ENCODE measurements at places on chromosomes 3 and 15. TPM values are rescaled to one million over a fixed set of nuclear protein-coding genes. Genes with fewer than 3 reads are reported as not detected.

MIX23 gene
- total RNA-seq, result 26.0 TPM

GRCh38 chr3:144865948-144866347 lies 894.3 kb downstream of the DIPK2A start:
- no peak overlapping the region for H3K4me3 ChIP-seq
- no peaks in the 10 kb centered on the region for H3K4me1 ChIP-seq
- H3K27ac ChIP-seq, result no peak overlapping the region
- no peak for DNase-seq
- H3K36me3 ChIP-seq, result no peaks in the 10 kb centered on the region

HDDC3 gene
- total RNA-seq, result 20.4 TPM

DNA sequence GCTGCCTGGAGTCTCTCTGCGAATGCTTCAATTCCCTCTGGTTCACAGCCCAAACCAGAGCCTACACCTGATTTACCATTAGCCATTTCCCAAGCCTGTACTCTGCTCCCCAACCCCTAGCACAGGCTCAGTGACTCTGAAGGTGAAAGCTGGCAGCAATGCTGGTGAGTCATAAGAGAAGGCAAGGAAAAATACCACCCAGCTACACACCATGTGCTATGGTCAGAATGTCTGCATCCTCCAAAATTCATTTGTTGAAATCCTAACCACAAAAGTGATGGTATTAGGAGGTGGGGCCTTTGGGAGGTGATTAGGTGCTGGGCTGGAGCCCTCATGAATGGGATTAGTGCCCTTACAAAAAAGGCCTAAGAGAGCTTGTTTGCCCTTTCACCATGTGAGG lies 117.1 kb upstream of the TJP1 start:
- H3K36me3 ChIP-seq, result no peaks in the 10 kb centered on the region
- H3K4me1 ChIP-seq, result no peaks in the 10 kb centered on the region
- H3K27me3 ChIP-seq, result no peaks in the 10 kb centered on the region
- no peak for DNase-seq

DNA sequence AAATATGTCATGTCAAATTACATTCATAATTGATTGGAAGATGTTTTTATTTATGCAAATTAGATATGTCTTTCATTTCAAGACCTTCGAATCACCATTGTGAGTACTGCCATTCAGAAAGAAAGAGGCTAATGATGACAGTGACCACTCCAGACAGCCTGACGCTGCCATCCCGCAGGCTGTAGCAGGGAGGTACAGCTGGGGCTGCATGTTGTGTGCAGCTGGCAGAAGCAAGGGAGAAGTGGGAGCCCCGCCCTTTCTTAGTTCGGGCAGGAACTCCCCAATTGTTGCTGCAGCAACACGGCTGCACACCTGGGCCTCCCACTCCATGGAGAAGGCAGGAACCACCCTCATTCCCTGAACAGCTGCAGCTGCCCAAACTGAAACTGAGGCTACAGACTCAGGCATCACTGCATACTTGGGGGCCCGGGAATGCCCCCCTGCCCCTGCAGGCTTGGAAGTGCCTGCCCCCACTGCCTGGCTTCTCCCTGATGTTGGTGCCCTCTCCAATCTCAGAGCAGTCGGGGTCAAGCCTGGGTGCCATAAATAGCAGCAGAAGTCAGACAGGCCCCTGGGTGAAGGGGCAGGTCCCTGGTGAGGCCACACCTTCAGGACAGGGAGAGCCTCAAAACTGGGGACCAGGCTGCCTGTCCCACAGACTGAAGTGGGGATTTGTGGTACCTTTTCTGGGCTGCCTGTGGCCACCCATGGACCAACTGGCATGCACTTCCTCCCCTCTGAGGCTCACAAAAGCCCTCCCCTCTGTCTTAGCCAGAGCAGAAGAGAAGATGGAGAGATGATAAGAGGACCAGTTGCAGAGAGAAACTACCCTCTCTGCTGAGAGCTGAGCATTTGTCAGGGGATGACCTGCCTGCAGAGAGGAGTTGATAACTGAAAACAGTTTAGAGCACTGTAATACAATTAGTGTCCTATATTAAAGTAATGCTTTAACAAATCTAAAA lies 964.6 kb downstream of the SI start:
- H3K36me3 ChIP-seq, result no peaks in the 10 kb centered on the region
- H3K4me1 ChIP-seq, result no peaks in the 10 kb centered on the region
- no peaks in the 10 kb centered on the region for H3K27me3 ChIP-seq
- H3K4me3 ChIP-seq, result no peak overlapping the region
- DNase-seq, result no peak

AP3S2 gene
- total RNA-seq, result 70.4 TPM

- H3K4me1 ChIP-seq, result no peaks in the 10 kb centered on the region
- H3K4me3 ChIP-seq, result no peak overlapping the region
- no peaks in the 10 kb centered on the region for H3K27me3 ChIP-seq
- H3K27ac ChIP-seq, result peak overlapping the region; percentile 44
- no peaks in the 10 kb centered on the region for H3K36me3 ChIP-seq
Measured at GRCh38 chr3:30078736-30079135, 527.7 kb upstream of the TGFBR2 start.

SYNPR gene
- not detected for total RNA-seq

A4GNT gene
- not detected for total RNA-seq

NGLY1 gene
- total RNA-seq, result 61.5 TPM

- no peaks in the 10 kb centered on the region for H3K27me3 ChIP-seq
- H3K27ac ChIP-seq, result peak overlapping the region; percentile 75
- peaks cover 39% of the 10 kb centered on the region for H3K4me1 ChIP-seq
- DNase-seq, result no peak
- H3K4me3 ChIP-seq, result no peak overlapping the region
- no peaks in the 10 kb centered on the region for H3K36me3 ChIP-seq
Measured at GRCh38 chr3:53243165-53243564, 12.7 kb downstream of the TKT start.

DNA sequence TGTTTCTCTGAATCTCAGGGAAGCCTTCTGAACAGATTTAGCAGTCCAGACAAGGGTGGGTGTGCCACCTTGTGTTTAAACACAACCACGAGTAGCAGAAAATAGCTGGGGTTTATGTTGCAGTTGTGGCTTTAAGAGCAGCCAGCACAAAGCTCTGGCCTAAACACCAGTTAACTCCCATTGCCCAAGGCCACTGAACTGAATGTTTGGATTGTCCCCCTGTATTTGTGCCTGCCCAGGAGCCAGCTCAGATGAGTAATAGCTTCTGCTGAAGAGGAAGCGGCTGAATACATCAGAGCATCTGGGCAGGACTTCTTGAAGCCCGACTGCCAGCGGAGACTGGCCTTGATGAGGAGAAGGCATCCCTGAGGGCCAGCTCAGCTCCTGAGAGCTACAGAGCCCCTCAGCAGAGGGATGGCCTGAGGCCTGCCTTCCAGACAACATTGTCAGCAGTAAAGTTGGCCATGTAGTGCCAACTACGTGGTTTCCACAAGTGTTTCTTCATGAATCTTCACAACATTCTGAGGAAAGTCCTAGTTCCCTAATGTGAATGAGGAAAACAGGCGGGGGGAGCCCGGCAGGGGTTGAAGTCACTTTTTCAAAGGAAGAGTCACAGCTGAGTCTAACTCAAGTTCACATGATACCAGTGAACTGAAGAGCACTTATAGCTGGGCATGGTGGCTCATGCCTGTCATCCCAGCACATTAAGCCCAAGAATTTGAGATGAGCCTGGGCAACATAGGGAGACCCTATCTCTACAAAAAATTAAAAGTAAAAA lies 65.8 kb upstream of the ZBTB38 start:
- no peak overlapping the region for H3K4me3 ChIP-seq
- no peaks in the 10 kb centered on the region for H3K4me1 ChIP-seq
- no peaks in the 10 kb centered on the region for H3K27me3 ChIP-seq
- DNase-seq, result no peak
- no peak overlapping the region for H3K27ac ChIP-seq
- no peaks in the 10 kb centered on the region for H3K36me3 ChIP-seq

DNA sequence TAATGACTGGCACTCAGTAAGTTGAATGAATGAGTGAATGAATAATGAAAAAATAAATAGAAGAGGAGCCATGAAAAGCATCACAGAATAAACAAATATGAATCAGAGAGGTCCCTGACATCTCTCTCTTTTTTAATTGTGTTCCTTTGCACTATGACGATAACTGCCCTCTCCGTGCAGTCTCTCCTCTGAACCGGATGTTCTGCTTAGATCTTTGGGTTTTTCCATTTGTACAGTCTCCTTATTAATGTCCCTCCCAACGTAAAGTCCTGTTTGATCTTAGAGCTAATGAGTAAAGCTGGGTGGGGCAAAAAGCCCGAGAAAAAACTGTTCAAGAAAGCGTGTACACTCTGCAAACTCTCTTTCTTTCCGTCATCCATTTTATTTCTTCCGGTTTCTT lies 28.3 kb upstream of the BHLHE40 start:
- H3K36me3 ChIP-seq, result no peaks in the 10 kb centered on the region
- H3K27ac ChIP-seq, result no peak overlapping the region
- no peak overlapping the region for H3K4me3 ChIP-seq
- no peaks in the 10 kb centered on the region for H3K27me3 ChIP-seq
- H3K4me1 ChIP-seq, result no peaks in the 10 kb centered on the region

RAB43 gene
- total RNA-seq, result 1.1 TPM

DNA sequence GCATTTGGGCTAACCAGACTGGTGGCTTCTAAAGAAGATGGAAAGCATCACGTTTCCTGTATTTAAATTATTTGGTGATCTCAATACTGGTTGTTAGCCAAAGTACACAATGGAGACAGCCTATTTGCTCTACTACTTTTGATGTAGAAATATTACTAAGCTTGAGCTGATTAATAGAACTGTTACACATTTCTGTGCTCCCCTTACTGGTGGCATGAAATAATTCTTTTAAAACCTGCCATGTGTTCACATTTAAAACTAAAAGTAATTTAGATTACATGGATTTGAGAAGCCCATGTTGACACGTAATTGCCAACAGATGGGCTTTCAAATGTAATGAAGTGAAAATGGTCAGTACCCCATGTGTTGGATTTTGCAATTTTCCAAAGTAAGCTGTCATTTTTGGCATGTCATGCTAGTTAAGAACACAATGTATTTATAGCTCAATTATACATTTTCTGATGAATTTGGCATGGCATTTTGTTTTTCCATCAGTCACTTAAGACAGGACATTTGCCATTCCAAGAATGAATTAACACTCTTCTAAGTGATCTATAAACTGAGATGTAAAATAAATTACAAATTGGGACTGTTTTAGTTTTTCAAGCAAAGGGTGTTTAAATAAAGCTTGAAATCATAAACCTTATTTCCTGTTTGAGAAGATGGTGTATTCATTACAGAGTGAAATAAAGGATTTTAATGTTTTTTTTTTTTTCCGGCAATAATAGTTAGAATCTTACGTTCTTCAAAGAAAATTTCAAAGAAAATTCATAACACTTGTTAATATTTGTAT lies 10.8 kb upstream of the RARRES1 start:
- H3K4me1 ChIP-seq, result no peaks in the 10 kb centered on the region
- no peaks in the 10 kb centered on the region for H3K27me3 ChIP-seq
- no peak overlapping the region for H3K27ac ChIP-seq
- H3K36me3 ChIP-seq, result no peaks in the 10 kb centered on the region

CYP8B1 gene
- not detected for total RNA-seq

GRCh38 chr3:88267847-88268246 lies 118.1 kb downstream of the C3orf38 start:
- H3K36me3 ChIP-seq, result no peaks in the 10 kb centered on the region
- H3K27ac ChIP-seq, result no peak overlapping the region
- no peak for DNase-seq
- H3K4me1 ChIP-seq, result no peaks in the 10 kb centered on the region
- H3K4me3 ChIP-seq, result no peak overlapping the region

DNA sequence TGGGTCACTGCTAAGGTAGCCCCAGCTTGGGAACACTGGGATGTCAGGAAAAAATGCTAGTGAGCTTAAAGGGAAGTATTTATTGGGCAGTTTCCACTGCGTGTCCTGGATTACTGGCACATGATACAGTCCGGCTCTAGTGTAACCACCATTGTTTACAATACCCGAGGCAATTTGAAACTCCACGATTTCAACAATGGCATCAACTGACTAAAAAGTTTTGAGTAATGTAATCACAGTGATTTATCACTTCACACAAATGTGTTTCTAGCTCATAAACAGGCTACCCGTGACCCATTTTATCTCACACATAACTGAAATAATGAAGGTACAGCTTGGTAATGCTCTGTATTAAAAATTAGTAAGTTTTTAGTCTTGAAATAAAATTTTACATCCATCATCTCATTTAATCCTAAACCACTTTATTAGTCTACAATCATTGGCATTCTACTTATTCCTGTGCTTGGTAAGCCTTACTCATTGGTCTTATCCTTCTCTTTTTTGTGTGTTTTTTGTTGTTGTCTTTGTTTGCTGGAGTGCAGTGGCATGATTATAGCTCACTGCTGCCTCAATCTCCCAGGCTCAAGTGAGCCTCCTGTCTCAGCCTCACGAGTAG lies 7.6 kb downstream of the ZMAT3 start:
- no peak overlapping the region for H3K27ac ChIP-seq
- no peak overlapping the region for H3K4me3 ChIP-seq
- DNase-seq, result no peak

DNA sequence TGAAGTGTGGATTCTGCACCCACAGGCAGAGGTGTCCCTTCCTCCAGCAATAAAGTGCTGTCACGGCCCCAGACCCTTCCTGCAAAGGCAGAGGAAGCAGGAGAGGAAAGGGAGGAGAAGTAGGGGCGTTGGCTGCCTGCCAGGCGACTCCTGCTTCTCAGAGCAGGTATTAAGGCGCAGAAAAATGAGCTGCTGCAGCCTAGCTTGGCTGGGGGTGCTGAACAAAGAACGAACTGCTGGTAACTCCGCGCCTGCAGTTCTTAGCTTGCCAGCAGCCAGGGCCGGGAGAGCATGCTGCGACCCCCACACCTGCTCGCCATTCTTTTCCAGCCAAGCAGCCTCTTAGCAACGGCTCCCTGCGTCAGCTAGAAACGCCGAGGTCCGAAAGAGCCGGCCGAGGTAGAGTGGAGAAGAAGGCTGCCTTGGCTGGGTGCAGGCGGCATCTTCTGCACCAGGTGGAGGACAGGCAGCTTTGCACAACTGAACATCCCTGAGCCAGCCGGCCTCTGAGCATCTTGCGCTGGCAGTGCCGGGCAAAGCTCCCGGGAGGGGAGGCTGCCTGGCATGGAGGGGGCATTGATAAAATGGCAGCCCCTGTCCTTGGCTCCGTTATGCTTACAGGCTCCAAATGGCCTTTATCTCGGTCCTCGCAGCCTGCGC lies 296.0 kb downstream of the MEX3B start:
- H3K27ac ChIP-seq, result no peak overlapping the region
- no peak for DNase-seq
- H3K4me1 ChIP-seq, result peaks cover 8% of the 10 kb centered on the region
- no peaks in the 10 kb centered on the region for H3K27me3 ChIP-seq
- no peak overlapping the region for H3K4me3 ChIP-seq
- no peaks in the 10 kb centered on the region for H3K36me3 ChIP-seq

- H3K36me3 ChIP-seq, result peaks cover 4% of the 10 kb centered on the region
- DNase-seq, result peak; percentile 67
- peak overlapping the region; percentile 83 for H3K27ac ChIP-seq
Measured at GRCh38 chr15:90598031-90598577, 68.4 kb downstream of the CRTC3 start.

RBP2 gene
- not detected for total RNA-seq

GRCh38 chr15:69852916-69853315 lies 244.8 kb downstream of the TLE3 start:
- no peak overlapping the region for H3K4me3 ChIP-seq
- H3K4me1 ChIP-seq, result no peaks in the 10 kb centered on the region
- no peak overlapping the region for H3K27ac ChIP-seq
- DNase-seq, result no peak

ASB14 gene
- total RNA-seq, result 2.8 TPM
